ENCODE measurements at places on chromosomes 2 and 18.

GRCh38 chr2:65017335-65017734 lies 28.1 kb downstream of the SLC1A4 start:
- DNase-seq, result no peak

GRCh38 chr2:136008205-136008865 lies 22.9 kb upstream of the DARS1 start:
- no peak for DNase-seq

DNA sequence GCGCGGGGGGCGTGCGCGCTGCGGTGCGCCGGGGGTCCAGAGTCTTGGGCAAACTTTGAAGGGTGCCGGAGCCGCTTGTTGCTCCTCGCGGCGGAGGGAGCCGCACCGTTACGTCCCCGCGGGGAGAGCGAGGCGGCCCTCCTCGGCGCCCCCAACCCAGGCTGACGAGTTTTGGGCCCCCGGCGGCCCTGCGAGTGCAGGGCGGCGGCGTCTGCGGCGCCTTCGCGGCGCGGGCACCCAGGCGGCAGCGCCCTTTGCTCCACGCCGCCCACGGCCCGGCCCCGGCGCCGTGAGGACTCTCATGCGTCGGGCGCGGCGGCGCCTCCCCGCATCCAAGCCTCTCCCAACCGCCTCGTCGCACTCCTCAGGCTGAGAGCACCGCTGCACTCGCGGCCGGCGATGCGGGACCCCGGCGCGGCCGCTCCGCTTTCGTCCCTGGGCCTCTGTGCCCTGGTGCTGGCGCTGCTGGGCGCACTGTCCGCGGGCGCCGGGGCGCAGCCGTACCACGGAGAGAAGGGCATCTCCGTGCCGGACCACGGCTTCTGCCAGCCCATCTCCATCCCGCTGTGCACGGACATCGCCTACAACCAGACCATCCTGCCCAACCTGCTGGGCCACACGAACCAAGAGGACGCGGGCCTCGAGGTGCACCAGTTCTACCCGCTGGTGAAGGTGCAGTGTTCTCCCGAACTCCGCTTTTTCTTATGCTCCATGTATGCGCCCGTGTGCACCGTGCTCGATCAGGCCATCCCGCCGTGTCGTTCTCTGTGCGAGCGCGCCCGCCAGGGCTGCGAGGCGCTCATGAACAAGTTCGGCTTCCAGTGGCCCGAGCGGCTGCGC lies 814 bp downstream of the FZD7 start:
- peak; percentile 44 for DNase-seq

- DNase-seq, result no peak
Observed at GRCh38 chr2:86304416-86304815, 33.0 kb downstream of the REEP1 start.

GRCh38 chr2:228653884-228654283 lies 472.4 kb upstream of the SPHKAP start:
- no peak for DNase-seq

DNA sequence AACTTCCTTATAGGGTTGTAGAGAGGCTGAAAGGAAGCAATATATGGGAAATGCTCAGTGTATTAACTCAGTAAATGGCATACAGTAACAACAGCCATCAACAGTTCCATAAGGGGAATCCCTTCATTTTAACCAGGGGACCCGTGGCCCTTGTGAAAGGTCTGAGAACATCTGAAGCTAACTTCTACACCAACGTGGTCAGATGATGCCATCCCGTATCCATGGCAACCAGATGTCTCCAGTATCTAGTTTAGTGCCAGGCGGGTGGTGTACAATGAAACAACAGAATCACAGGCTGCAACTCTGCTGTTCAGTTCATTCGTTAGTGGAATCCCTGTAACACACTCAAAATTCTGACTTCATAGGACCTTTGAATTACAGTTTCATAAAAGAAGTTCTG lies 162.3 kb downstream of the TGIF1 start:
- DNase-seq, result no peak

GRCh38 chr2:234025466-234025865 lies 25.0 kb upstream of the SPP2 start:
- no peak for DNase-seq

- DNase-seq, result no peak
Observed at GRCh38 chr2:97706708-97707345, 6.5 kb upstream of the ZAP70 start.

DNA sequence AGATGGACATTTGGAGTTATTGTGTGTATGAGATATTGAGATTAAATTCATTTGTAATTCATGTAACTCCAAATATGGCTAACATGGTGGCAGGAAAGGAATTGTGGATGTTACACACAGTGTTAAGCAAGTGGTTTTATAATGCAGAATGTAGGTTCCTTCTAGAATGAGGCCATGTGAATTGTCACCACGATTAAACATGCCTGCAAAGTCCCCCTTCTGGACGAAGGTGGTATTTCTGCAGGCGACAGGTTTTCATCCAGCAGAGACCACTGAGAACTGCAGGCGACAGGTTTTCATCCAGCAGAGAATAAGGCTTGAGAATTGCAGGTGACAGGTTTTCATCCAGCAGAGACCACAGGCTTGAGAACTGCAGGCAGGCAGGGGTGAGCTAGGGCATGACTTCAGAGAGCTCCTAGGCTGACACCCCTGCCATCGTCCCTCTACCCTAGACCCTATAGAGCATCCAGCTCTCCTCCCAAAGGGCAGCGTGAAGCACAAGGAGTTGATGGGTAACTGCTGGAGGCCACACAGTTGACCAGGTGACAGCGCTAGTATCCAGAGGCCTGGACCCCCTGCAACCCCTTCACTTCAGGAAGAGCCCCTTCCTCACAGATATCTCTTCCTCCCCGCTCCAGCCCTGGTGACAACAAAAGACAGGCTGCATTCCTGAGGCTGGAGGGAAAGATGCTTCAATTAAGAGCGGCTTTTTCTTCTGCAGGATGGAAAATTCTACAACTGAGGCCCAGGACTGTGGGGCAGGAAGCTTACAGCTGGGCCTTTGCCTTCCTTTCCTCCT lies 175.8 kb downstream of the LOXHD1 start:
- DNase-seq, result peak; percentile 36

- no peak for DNase-seq
Observed at GRCh38 chr2:85399183-85399455, 11.0 kb downstream of the CAPG start.

GRCh38 chr2:177740700-177741099 lies 331.9 kb downstream of the PDE11A start:
- no peak for DNase-seq

DNA sequence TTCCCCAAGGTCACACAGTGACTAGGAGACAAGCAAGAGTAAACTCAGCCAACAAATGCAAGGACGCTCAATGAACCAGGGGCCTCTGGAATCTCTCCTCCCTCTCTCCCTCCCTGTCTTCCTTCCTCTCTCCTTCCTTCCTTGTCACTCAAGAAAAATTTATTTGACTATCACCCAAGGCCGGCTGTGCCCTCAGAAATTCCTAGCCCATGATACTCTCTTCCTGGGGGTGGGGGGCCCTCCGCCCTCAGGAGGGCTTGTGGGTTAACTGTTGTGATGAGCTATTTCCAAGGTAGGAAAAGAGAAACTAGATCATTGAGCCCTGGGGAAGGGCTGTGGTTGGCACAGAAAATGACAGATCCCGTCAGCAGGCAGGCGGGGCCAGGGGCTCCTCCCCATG lies 21.7 kb downstream of the INHBB start:
- DNase-seq, result no peak

GRCh38 chr2:136238286-136239078 lies 120.5 kb upstream of the CXCR4 start:
- no peak for DNase-seq

- DNase-seq, result peak; percentile 34
Observed at GRCh38 chr2:63544017-63544627, 44.2 kb downstream of the WDPCP start.

DNA sequence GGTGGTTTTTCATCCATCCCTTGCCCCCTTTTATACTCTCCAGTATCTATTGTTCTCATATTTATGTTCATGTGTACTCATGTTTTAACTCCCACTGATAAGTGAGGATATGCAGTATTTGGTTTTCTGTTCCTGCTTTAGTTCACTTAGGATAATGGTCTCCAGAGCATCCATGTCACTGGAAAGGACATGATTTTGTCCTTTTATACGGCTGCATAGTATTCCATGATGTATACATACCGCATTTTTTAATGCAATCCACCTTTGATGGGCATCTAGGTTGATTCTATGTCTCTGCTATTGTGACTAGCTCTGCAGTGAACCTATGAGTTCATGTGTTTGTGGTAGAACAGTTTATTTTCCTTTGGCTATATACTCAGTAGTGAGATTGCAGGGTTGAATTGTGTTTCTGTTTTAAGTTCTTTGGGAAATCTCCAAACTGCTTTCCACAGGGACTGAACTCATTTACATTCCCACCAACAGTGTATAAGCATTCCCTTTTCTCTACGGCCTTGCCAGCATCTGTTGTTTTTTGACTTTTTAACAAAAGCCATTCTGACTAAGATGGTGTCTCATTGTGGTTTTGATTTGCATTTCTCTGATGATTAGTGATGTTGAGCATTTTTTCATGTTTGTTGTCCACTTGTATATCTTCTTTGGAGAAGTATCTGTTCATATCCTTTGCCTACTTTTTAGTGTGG lies 420.2 kb downstream of the THSD7B start:
- DNase-seq, result no peak

DNA sequence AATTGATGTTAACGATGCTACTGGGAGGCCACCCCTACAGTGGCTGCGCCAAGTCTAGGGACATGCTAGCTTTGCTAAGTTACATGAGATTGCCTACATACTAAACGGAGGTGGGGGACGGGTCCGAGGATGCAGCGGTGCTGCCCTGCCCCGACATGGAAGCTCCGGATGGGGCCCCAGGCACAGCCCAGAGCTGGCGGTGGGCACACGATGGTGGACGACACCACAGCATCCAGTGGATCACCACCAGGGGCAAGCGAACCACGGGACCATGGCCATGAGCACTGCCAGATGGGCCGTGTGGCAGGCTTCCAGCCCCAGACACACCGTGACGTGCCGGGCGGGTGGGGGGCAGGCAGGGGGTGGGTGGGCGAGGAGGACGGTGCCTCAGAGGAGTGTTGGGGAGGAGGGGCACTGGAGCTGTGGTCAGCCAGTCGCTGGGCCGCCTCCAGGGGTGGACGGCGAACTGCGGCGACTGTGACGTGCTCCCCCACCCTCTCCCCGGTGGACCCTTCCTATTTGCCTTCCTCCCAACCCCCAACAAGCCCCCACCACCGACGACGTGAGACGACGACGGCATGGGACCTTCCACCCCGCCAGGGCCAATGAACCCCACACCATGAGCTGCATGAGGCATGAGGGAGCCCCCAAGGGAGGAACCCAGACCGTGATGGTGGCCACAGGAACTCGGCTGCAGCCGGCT lies 90.6 kb upstream of the ANKRD30BL start:
- DNase-seq, result no peak

DNA sequence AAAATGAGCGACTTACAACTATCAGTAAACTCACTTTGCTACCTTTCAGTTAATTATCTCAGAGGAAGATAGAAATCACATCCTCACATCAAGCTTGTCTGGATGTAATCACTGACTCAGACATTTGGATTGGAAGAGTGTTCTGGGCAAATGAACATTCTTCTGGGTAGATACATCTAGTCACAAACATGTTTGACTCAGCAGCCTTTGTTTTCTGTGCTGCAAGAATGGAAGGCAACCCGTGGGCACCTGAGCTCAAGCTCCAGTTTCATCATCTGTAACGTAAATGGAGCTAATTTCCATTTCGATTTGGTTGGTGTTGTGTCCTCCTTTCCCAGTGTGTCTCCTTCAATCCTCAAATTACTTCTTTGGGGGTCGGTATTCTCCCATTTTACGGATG lies 58.5 kb downstream of the ACAA2 start:
- no peak for DNase-seq

GRCh38 chr18:48021273-48021914 lies 90.9 kb upstream of the SMAD2 start:
- DNase-seq, result no peak

- peak; percentile 35 for DNase-seq
Observed at GRCh38 chr18:50009773-50010335, 185.1 kb downstream of the MYO5B start.

GRCh38 chr2:24342110-24342910 lies 18.0 kb downstream of the ITSN2 start:
- DNase-seq, result no peak

GRCh38 chr2:26088038-26088643 lies 54.3 kb downstream of the RAB10 start:
- no peak for DNase-seq

GRCh38 chr2:227888289-227888688 lies 16.9 kb downstream of the DAW1 start:
- no peak for DNase-seq

GRCh38 chr2:35651688-35652323 lies 703.8 kb upstream of the CRIM1 start:
- no peak for DNase-seq

DNA sequence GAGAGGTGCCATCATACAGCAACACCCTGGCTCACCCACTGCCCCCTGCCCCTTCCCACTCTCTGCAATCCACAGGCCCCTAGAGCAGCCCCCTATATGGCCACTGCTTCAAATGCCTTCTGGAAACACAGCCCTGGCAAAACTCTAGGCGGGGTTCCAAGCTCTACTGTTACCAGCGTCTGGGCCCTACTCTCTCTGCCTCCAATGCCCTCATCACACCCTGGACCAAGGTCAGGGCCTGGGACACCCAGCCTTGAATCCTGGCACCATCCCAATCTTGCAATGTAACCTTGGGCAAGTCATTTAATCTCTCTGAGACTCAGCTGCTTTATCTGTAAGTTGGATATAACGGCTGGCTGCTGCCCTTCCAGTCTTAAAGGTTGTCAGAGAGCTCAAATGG lies 39.2 kb upstream of the LOXHD1 start:
- DNase-seq, result no peak

DNA sequence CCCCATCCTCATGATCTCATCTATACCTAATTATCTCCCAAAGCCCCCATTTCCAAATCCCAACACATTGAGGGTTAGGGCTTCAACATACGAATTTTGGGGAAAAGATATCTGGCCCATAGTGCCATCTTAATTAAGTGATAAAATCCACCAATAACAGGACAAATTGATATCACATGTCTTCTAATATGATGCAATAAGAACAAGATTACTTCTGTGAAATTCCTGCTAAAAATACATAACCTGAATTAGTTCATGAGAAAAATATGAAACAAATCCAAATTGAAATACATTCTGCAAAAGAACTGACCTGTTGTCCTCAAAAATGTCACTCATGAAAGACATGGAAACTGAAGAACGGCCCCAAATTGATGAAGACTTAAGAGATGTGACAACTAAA lies 28.8 kb downstream of the FOXI3 start:
- DNase-seq, result no peak

DNA sequence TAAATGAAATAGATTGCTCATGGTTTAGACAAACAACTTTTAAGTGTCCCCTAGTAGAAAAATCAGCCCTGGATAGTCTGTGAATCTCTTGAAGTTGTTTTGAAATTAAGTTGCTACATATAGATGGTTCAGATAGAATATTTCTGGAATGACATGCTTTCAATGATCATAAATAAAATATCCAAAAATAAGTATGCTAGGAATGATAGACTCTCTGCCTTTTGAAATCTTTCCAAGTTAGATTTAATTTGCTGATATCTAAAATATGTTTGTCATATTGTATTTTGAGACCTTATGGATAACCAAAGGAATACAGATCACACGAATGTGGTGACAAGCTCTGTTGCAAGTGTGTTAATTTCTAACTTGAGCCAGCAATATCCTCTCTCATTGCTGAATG lies 488.7 kb downstream of the THSD7B start:
- DNase-seq, result no peak

- no peak for DNase-seq
Observed at GRCh38 chr2:184756161-184756560, 157.8 kb downstream of the ZNF804A start.

GRCh38 chr2:85470850-85471800 lies 52.6 kb downstream of the SH2D6 start:
- no peak for DNase-seq
